H4 (cell line): ENCODE measurements at places on chromosomes 2 and 18. TPM values are rescaled to one million over a fixed set of nuclear protein-coding genes. Genes with fewer than 3 reads are reported as not detected.

Gene GCG
- total RNA-seq: not detected in 2 replicates

Gene IL1RL2
- not detected in 2 replicates for total RNA-seq

Gene LTBP1
- 3.1 and 4.8 TPM in 2 replicates for total RNA-seq

Gene LOXHD1
- total RNA-seq: not detected in 2 replicates

Gene TLX2
- not detected in 2 replicates for total RNA-seq

Gene PKDCC
- 10.2 and 17.2 TPM in 2 replicates for total RNA-seq

Gene NXPH2
- 0.80 and 3.2 TPM in 2 replicates for total RNA-seq

Gene RGPD4
- not detected in 2 replicates for total RNA-seq

Gene DSC2
- 0.14 and 0.48 TPM in 2 replicates for total RNA-seq

Gene GPR39
- 4.2 and 5.1 TPM in 2 replicates for total RNA-seq

Gene MYO5B
- 10.9 and 12.4 TPM in 2 replicates for total RNA-seq

Gene CCDC121
- 1.5 and 1.9 TPM in 2 replicates for total RNA-seq

Gene ST8SIA3
- not detected in 2 replicates for total RNA-seq

Gene TPO
- total RNA-seq: not detected in 2 replicates

Gene DAW1
- total RNA-seq: not detected in 2 replicates

Gene EGR4
- not detected in 2 replicates for total RNA-seq

Gene DSG1
- 0.02 TPM in 1 of 2 replicates, not detected in the other for total RNA-seq

Gene DSG2
- total RNA-seq: 26.4 TPM in 2 replicates

Gene PJVK
- total RNA-seq: 1.1 and 2.5 TPM in 2 replicates

Gene DARS1
- total RNA-seq: 94.4 and 100 TPM in 2 replicates

Gene TNS1
- 0.45 and 0.74 TPM in 2 replicates for total RNA-seq

Gene CCDC141
- total RNA-seq: 0.02 TPM in 1 of 2 replicates, not detected in the other

Gene CSRNP3
- 2.7 and 3.7 TPM in 2 replicates for total RNA-seq

Gene CPO
- 0.39 TPM in 1 of 2 replicates, not detected in the other for total RNA-seq

Gene DSC3
- total RNA-seq: 0.02 TPM in 1 of 2 replicates, not detected in the other

Gene UGT1A8
- total RNA-seq: not detected in 2 replicates

Gene ZNF24
- total RNA-seq: 27.9 and 35.4 TPM in 2 replicates
